Hypothalamus (tissue), 51 donors: ENCODE measurements at places on chromosomes 11 and 22.

DNA sequence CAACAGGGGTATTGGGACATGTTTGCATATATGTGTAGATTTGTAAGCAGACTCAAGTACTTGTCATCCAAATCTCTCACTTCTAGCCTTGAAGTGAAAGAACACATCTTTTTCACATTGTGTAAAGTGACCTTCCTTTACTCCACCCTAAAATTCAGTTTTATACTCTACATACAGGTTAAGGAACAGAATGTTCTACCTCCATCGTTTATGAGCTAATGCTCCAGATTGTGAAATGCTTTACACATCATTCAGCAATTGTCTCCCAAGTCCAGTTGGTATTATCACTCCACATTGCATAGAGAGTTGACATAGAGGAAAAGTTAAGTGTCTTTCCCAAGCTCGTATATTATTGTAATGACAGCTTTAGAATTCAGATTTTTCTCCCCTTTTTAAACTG, 46.1 kb upstream of the BLID start:
- no peak for DNase-seq

GRCh38 chr11:9941991-9942390, 278.1 kb downstream of the SWAP70 start:
- no peak for DNase-seq

DNA sequence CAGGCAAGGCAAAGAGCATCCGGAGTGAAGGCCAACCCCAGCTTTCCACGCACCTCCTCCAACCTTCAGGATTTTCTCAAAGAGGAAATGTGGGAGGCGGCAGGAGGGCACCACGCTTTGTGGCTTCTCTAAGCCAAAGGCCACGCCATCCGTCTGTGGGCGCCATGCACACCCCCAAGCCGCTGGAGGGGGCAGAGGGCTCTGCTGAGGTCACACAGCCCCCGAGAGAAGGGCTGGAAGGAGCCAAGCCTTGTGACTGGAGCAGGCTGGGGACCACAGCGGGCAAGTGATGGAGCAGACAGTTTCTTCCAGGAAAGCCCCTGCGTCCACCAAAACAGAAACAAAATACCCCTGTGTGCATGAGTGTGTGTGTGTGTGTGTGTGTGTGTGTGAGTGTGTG, 527.4 kb downstream of the BRD1 start:
- DNase-seq = no peak

- DNase-seq = no peak
Measured at GRCh38 chr11:25741886-25742285, 590.0 kb upstream of the ANO3 start.

GRCh38 chr11:35549787-35550186, 24.4 kb upstream of the PAMR1 start:
- no peak for DNase-seq

DNA sequence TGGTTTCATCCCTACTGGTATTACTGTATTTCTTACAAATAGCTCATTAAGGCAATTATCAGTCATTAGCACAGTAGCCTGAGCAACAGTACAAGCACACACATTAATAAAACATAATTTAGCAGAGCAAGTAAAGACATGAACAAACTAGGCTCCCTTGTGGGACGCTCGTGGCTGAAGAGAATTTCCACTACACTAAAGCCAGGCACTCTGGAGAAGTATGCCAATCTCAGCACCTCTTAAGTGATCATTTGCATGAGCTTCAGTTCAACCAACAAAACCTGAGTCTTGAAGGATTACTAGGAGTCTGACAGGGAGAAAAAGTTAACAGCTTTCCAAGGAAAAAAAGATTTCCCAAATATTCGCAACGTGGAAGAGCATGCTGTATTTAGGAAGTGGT, 109.1 kb downstream of the LARGE1 start:
- DNase-seq = no peak

DNA sequence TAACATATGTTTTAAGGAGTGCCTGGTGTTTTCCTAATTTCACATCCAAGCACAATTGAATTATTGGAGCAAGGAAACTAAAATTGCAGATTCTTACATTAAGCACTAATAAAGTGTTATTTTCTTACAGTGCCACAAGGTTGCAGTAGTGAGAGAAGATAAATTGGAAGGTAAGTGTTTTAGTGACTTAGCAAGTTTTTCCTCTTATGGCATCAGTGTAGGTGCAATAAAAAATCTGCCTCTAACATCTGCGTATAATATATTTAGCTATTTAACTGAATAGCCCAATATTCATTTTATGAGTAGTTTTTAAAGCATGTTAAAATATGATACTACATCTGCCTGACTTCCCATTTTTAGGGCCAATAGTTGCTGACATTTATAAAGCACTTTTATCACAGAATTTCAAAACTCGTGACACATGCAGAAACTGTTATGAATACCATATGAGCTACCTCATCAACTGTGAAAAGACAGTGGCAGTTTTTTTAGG, 19.0 kb downstream of the POLD3 start:
- no peak for DNase-seq

DNA sequence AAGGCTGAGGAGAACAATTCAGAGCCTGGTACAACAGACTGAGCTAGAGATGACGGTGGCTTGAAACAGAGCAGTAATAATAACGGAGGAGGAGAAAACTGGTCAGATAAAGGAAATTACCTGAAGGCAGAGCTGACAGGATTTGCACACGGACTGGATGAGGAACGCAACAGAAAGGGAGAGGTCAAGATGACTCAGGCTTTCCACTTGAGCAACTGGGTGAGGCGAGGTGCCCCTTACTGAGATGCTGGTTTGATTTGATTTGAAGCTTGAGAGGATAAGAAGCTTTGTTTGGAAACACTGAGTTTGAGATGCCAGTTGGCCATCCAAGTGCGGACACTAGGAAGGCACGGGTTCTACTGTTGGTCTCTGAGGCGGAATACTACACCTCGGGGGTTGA, 35.4 kb upstream of the NRIP3 start:
- DNase-seq = no peak

DNA sequence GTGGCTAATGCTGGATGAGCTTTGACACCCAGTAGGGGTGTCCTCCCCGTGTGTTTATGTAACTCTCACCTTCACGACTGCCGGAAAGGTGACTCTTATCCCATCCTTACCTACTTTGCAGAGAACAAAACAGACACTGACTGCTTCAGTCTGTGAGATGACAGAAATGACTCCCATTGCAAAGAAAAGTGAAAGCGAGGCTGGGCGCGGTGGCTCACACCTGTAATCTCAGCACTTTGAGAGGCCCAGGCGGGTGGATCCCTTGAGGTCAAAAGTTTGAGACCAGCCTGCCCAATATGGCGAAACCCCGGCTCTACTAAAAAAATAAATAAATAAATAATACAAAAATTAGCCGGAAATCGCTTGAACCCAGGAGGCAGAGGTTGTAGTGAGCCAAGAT, 106.4 kb upstream of the ANO1 start:
- DNase-seq = no peak

GRCh38 chr11:2218031-2218633, 46.5 kb upstream of the TH start:
- no peak for DNase-seq

GRCh38 chr11:92083123-92083522, 141.5 kb upstream of the FAT3 start:
- no peak for DNase-seq

DNA sequence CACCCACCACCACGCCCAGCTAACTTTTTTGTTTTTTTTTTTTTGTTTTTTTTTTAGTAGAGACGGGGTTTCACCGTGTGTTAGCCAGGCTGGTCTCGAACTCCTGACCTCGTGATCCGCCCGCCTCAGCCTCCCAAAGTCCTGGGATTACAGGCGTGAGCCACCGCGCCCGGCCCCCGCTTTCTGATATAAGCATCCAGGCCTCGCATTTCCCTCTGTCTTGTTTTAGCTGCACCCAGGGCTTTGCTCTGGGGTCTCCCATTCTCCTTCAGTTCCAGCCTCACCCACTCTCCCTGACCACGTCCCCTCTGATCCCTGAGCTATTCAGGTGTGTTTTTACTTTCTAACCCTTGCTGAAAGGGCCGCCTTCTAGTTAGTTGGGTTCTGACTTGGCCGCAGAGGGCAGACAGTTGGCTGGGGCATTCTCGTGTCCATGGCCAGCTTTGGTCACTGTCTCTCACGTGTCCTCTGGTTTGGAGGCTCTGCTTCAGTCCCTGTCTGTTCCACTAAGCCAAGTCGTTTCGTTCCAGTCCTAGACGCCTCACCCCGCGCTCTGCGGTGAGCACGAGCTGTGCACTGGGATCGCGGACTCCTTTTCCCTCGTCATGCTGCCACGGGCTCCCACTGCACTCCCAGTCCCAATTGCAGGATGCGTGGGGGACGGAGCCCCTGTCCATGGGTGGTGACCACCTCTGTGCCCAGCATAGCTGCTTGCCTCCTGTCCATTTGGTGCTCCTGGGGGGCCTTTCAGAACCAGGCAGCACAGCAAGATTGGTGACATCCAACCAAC, 6.0 kb upstream of the TNNT3 start:
- DNase-seq = no peak
